ENCODE measurements at places on chromosomes 7 and 10.

- no peak for DNase-seq
Observed at GRCh38 chr10:60313589-60313952, 76.1 kb downstream of the ANK3 start.

GRCh38 chr10:94287336-94287735 is 75.4 kb downstream of the NOC3L start:
- DNase-seq, result no peak

- no peak for DNase-seq
Observed at GRCh38 chr7:87456247-87456646, 19.2 kb downstream of the ABCB4 start.

- DNase-seq, result no peak
Observed at GRCh38 chr10:62637249-62638061, 167.1 kb upstream of the ADO start.

DNA sequence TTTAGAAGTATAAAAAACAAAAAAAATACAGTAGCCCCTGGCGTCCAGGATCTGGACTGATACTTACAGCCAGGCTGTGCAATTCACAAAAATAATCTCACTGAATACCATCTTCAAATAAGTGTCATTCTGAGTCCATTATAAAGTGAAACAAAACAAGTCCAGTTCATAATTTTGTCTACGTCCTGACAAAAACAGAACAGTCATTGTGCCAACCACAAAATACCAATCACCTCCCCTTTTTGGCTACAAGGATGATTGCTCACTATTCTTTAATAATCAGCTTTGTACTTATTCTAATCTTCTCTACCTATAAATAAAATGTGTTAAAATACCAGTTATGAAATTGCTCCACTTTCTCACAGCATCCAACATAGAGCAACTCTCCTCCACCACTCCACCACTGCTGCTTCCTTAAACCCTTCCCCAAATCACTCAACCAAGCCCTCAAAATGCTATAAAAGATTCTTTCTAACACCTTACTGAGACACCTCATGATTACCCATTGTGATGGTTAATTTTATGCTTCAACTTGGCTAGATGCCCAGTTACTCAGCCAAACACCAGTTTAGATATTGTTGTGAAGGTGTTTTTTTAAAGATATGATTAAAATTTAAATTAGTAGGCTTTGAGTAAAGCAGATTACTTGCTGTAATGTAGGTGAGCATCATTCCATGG is 479.8 kb upstream of the SEMA3A start:
- DNase-seq, result no peak

DNA sequence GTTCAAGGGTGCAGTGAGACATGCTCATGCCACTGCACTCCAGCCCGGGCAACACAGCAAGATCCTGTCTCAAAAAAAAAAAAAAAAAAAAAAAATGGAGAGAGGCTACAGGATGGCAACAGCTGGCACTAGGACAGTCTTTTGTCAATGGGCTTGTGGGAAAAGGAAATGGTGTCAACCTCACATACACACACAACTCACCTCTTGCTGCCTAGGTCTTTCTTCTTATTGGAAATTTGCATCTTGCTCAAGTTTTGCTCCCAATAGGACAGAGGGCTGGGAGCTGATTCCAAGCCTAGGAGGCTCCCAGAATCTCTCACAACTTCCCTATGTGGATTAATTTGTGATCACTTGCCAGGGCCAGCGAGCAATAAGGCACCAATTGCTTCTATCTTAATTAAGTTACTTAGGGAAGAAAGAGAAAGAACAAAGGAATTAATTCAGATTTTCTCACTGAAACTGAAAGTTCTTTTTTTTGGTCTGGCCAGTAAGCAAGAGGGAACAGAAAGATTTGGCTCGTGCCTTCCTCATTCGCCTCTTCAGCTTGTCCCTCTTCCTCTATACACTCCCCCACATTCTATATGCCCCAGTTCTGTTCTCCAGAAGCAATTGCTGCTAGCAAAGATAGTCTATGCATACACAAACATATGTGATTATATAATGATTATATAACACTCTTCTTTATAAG is 33.8 kb downstream of the MAP3K8 start:
- no peak for DNase-seq

- DNase-seq, result no peak
Observed at GRCh38 chr10:62047228-62047892, 145.9 kb downstream of the ARID5B start.

GRCh38 chr7:149050941-149051340 is 22.6 kb upstream of the PDIA4 start:
- no peak for DNase-seq

GRCh38 chr7:70434376-70434775 is 697.6 kb upstream of the GALNT17 start:
- DNase-seq, result peak; percentile 85

GRCh38 chr10:42952931-42953683 is 123.8 kb upstream of the RET start:
- no peak for DNase-seq

DNA sequence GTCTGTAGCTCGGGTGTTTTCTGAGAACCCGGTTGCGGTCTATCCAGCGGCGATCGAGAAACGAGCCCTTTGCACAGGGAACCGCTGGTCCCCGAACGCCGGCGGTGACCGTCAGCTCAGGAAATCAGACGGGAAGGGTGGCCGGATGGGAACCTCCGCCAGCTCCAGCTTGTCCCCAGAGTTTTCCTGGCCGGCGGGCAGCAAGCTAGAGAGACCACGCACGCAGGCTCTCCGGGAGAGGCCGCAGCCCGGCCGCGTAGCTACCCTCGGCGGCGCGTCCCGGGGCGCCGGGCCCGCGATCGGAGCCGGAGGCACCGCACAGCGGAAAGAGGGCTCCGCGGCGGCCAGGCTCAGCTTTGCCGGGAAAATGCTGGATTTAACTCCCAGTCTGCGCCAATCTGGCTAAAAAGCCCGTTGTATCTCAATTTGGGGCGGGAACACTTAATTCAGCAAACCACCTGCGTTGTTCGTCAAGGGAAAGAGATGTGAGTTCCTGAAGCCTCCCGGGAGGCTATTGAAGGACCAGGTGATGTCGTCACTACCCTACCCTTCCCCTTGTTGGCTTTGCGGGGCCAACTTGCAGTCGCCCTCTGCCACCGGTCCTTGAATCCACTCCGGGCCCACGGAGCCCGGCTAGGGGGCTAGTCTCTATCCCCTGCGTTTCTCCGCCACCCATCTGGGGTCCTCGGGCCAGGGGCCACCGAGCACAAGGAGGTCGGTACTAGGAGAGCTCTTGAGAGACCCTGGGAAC is 859 bp upstream of the CH25H start:
- peak; percentile 5 for DNase-seq

- no peak for DNase-seq
Observed at GRCh38 chr7:131921016-131921415, 364.6 kb upstream of the PODXL start.

DNA sequence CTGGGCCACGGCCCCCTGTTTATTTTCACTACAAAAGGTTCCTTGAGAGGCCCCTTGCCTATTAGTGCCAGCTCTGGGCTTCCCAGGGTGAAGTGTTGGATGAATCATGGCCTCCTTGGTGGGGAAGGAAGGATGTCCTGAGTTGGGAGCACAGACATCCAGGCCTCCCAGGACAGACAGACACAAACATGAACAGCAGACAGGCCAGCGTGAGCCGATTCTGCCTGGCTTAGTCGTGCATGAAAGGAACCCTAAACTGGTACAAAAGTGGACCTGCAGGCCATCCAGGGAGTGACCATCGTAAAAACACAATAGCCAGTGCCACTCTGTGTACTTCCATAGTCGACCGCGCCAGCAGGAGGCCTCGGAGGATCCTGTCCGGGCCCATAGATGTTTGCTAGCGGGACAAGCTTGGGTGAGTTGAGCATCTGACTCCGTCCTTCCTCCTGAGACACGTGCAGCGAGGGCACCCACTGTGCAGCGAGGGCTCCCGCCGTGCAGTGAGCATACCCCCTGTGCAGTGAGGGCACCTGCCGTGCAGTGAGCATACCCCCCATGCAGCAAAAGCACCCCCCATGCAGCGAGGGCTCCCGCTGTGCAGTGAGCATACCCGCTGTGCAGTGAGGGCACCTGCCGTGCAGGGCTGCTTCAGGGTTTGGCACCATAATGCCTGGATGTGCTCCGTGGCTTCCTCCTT is 51.3 kb upstream of the PRKAR1B start:
- no peak for DNase-seq

DNA sequence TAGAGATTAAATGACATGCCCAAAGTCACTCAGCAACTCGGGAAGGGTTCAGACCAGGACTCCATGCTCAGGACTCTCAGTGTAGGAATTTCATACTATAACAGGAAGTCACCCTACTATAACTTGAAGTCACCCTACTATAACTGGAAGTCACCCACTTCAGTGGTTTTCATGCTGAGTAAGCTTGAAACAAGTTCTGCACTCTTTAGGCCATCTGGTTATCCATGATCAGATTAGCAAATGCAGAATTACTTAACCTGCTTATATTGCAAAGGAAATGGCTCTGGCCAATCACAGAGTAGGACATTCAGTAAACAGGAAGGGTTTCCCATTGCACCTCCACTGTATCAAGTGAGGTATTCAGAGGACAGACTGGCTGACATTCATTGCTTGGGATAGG is 1240.4 kb downstream of the GATA3 start:
- no peak for DNase-seq

GRCh38 chr7:50614721-50615518 is 49.7 kb upstream of the DDC start:
- peak; percentile 6 for DNase-seq

DNA sequence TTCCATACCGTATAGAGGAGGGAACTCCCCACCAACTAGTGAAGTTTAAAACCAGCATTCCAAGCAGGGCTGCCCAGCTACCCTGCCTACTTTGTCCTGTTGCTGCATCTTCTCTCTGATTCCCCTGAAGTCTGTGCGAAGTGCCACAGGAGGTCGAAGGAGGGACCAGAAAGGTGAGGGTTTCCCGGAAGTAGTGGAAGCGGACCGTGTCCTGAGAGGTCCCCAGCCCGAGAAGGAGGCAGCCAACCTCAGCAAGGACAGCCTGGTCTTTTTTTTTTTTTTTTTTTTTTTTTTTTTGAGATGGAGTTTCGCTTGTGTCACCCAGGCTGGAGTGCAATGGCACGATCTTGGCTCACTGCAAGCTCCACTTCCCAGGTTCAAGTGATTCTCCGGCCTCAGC is 671.9 kb upstream of the GALNT17 start:
- DNase-seq, result no peak

DNA sequence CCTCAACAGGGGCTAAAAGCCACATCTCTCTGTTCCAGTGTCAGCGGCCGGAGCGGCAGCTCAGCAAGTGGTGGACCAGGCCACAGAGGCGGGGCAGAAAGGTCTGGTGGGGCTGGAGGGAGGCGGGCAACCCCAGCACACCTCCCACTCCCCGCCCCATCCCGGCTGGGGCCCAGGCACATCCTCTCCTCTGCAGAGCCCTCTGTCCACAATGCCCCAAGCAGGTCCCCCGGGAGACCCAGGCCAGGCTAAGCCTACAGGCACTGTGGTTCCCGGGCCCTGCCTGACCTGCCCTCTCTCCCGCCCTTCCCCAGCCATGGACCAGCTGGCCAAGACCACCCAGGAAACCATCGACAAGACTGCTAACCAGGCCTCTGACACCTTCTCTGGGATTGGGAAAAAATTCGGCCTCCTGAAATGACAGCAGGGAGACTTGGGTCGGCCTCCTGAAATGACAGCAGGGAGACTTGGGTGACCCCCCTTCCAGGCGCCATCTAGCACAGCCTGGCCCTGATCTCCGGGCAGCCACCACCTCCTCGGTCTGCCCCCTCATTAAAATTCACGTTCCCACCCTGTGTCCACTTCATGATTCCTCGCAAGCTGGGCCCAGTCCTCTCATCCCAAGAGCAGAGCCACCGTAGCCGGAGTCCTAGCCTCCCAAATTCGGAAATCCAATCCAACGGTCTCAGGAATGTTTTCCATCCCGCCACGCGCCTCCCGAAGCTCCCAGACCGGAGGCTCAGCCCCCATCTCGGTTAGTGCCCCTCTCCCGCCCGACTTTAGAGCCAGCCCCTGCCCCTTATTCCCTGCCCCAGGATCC is 2.1 kb downstream of the ADIRF start:
- DNase-seq, result no peak

GRCh38 chr10:71472912-71473311 is 76.2 kb downstream of the CDH23 start:
- DNase-seq, result no peak

DNA sequence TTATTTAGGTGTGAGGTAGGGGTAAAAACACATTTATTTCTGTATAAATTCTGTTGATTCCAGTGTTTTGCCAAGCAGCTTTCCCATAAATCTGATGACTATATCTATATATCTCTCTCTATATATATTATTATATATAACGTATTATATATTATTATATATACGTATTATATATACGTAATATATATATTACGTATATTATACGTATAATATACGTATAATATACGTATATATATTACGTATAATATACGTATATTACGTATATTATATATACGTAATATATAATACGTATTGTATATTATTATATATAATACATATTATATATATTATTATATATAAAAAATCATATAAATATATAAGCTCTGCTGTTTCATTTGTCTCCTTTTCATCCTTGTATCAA is 163.5 kb downstream of the GPR158 start:
- DNase-seq, result no peak
